Fibroblast of skin of back (primary cell): ENCODE measurements at places on chromosomes 6 and 20.

GRCh38 chr20:38201356-38201755 lies 36.3 kb upstream of the TGM2 start:
- DNase-seq: peak; percentile 86

GRCh38 chr6:105562027-105562426 lies 159.1 kb upstream of the PREP start:
- DNase-seq: no peak

DNA sequence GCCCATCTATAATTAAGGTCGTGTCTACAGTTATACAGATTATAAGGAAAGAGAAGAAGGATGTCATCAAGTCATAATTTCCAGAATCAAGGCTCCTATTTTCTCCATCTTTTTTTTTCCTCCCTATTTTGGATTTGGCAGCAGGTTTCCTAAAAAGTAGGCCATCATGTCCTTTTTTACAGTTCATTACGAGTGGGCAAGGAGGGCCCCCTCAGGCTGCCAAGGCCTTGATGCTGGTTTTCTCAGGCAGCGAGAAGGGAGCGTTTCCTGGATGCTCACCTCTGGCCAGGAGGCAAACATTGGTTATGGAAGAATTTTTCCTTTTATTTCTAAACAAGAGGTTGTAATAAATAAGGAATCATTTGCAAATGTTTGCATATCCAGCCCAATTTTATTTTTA lies 414.6 kb downstream of the DHX35 start:
- DNase-seq: no peak

- DNase-seq: peak; percentile 94
Observed at GRCh38 chr6:148240461-148240840, 102.2 kb upstream of the SASH1 start.

DNA sequence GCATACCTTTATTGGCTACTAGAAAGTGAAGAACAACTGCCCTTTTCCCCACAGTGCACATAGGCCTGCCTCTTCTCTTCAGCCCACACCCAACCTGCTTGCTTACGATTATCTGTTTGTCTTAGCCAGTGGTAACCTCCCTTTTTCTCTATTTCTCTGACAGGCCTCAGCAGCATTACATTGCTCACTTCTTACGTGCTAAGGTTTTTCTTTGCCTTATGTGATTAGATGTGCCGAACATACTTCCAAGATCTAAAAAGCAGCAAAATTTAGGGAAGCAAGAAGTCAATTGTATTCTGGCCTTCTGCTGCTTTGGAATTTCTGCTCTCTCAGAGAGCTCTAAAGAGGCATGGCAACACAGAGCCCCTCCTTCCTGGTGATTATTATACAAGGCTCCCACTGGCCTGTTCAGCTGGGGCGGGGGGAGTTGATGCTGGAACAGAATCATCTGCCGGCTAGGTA lies 7.0 kb downstream of the B4GALT5 start:
- DNase-seq: no peak

GRCh38 chr20:21509597-21510371 lies 4.1 kb downstream of the NKX2-2 start:
- DNase-seq: peak; percentile 52

GRCh38 chr6:44780161-44780560 lies 392.7 kb downstream of the CDC5L start:
- no peak for DNase-seq

GRCh38 chr6:141467881-141468280 lies 664.8 kb upstream of the GJE1 start:
- DNase-seq: peak; percentile 35

GRCh38 chr6:79750806-79751205 lies 119.7 kb downstream of the SH3BGRL2 start:
- DNase-seq: peak; percentile 30

DNA sequence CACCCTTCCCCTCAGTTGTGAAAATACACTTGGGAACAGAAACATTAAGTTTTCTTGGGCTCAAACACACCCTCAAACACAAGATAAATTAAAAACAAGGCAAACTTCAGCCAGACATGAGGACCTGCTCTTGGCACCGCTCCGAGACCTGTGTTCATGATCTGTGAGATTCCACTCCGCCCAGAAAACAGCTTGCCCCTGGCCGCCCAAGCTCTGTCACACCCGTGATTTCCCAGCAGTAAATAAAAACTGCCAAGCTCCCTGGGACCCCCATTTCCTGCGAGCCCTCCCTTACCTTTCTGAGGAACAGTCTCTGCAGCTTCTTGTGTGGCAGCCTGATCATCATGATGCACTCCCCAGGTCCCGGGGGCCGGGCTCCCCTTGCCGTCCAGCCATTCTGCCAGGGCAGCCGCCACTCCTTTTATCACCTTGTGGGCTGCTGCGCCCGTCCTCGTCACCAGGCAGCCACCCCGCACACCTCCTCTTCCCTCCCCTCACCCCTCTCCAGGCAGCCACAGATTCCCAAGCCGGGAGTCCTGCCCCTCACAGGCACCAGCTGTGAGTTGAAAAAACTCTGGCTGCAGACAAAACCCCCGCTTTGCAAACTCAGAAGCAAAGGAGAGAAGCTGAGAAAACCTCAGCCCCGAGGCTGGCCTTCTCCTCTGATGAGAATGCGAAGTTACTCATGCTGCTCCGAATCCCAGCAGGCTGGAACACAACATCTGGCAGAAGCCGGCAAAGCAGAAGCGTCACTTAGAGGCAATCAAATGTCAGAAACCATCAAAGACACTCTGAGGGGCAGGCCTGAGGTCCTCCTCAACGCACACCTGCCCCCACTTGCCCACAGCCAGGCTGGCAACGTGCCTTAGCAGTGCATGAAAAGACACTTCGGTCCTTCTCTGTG lies 130.4 kb upstream of the RPS6KA2 start:
- DNase-seq: peak; percentile 40

DNA sequence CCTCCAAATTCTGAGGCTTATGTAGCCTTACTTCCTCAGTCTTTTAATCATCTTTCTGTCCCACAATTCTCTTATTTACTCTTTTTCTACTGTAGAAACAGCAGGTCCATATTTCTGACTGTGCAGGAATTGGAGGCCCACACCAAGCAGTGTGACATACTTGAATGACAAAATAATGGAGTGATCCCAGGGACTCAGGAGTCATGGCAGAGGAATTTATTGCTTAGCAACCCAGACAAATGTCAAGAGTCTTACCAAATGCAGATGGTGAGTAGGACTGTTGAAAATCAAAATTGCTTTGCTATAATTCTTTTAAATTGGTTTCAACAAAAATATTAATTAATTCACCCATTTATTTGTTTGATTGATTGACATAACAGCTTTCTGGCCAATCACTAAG lies 59.9 kb downstream of the HTR1B start:
- DNase-seq: peak; percentile 90

- DNase-seq: peak; percentile 35
Observed at GRCh38 chr6:71460933-71461332, 172.3 kb downstream of the OGFRL1 start.

GRCh38 chr6:163432300-163432699 lies 17.8 kb downstream of the QKI start:
- no peak for DNase-seq

GRCh38 chr6:79707621-79708020 lies 76.5 kb downstream of the SH3BGRL2 start:
- DNase-seq: no peak

- DNase-seq: peak; percentile 92
Observed at GRCh38 chr6:112043032-112044007, 10.6 kb upstream of the CCN6 start.

GRCh38 chr6:139164001-139164400 lies 29.1 kb downstream of the HECA start:
- no peak for DNase-seq

GRCh38 chr20:49825521-49826033 lies 12.9 kb downstream of the SLC9A8 start:
- no peak for DNase-seq

- DNase-seq: no peak
Observed at GRCh38 chr20:32434434-32434833, 76.3 kb downstream of the ASXL1 start.

DNA sequence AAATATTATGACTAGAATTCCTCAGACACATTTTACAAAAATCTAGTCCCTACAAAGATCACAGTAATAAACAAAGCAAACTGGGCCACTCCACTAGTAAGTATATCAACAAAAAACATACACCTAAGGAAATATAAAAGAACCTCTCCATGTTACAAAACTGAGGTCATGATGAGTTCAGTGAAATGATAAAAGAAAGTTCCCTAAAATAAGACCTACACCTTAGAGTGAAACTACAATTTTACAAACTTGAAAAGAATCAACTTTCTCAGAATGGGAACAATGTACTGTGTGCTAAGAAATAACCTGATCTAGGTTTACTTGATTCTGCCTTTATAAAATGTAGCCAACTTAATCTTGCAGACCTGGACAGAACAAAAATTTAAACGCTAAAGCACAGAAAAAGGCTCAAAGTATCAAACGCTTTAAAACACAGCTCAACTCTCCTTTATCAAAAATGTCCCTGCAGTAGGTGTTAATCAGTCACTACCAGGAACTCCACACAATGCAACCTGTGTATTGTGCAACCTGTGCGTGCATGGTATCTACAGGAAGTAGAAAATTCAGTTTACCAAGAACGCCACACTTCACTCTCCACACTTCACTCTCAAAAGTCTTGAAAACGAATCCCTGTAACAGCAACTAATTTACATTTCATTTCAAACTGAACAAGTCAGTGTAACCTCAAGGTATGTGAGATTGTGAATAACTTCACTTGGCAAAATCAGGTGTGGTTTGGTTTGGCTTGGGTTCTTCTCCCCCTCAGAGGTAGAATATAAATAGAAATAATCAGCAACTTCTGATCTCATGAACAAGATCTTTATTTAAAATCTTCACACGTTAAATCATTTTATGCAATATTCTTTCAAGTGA lies 1.8 kb downstream of the RALGAPA2 start:
- DNase-seq: no peak

- DNase-seq: peak; percentile 21
Observed at GRCh38 chr6:50720623-50721022, 7.3 kb downstream of the TFAP2D start.

- no peak for DNase-seq
Observed at GRCh38 chr6:43725643-43726580, 38.3 kb upstream of the MRPS18A start.

DNA sequence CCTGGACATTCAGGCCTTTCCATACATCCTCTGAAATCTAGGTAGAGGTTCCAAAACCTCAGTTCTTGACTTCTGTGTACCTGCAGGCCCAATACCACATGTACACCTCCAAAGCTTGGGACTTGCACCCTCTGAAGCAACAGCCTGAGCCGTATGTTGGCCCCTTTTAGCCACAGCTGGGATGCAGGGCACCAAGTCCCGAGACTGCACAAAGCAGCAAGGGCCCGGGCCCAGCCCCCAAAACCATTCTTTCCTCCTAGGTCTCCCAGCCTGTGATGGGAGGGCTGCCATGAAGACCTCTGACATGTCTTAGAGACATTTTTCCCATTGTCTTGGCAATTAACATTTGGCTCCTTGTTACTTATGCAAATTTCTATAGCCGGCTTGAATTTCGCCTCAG lies 107.4 kb upstream of the FRMD1 start:
- no peak for DNase-seq

DNA sequence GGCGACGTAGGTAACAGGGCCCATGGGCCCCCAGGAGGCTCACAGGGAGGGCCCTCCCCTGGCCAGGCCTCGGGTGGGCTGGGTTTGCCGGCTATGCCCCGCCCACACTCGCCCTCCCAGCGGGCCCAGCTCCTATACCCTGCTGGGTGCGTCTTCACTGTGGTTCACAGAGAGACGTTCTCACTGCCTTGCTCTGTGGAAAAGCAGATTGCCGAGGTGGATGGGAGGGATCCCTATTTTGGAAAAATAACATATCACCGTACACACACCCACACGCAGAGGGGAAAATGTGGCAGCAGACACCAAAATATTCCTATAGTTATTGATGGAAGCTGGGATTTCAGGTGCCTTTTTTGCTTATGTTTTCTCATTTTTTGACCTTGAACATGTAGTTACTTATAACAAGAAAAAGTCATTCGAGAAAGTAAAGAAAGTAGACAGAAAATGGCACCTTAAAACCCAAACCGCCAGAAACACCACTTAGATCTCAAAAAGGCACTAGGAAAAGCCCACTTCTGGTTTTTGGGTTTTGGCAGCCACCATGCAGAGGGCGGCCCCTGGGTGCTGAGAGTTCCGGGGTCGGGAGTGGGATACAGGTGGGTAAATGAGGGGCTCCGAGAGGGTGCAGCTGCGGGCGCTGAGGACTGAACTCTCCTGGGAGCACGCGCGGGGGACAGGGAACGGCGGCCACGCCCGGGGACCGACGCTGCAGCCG lies 49.4 kb downstream of the TMEM242 start:
- no peak for DNase-seq

DNA sequence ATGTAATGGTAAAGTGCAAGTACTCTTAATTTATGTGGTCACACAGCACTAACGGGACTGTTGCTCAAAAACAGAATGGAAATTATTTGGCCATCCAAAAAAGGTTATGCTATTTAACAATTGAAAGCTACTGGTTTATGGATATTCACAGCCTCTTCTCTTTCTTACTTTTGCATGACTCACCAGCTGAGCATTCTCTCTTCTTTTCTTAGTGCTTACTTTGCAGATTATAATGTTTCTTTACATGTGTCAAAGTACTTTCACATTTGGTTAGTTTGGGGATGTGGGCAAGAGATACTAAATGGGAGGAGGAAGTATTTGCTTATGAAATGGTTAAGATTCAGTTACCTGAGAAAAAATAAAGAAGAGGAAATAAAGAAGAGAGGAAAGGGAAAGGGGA lies 610.5 kb downstream of the HTR1B start:
- DNase-seq: peak; percentile 66

DNA sequence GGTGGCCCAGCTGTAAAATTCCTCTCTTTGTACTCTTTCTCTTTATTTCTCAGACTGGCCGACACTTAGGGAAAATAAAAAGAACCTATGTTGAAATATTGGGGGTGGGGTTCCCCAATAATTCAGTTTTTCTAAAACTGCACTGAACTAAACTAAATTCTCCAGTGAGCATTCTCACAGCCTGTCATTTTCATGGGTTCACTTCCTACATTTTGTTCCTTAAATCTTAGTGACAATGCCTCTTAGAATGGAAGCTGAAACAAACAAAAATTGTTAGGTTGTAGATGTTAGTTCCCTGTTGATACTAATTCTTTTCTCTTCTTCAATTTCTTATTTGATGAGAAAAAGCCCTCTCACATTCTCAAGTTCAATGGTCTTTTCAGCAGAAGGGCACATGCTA lies 35.8 kb upstream of the IFNGR1 start:
- DNase-seq: no peak

- DNase-seq: peak; percentile 91
Observed at GRCh38 chr6:134363323-134364039, 45.6 kb upstream of the SGK1 start.

- DNase-seq: no peak
Observed at GRCh38 chr6:75747152-75747992, 1.7 kb upstream of the MYO6 start.

- no peak for DNase-seq
Observed at GRCh38 chr6:144637541-144637940, 352.4 kb downstream of the UTRN start.

DNA sequence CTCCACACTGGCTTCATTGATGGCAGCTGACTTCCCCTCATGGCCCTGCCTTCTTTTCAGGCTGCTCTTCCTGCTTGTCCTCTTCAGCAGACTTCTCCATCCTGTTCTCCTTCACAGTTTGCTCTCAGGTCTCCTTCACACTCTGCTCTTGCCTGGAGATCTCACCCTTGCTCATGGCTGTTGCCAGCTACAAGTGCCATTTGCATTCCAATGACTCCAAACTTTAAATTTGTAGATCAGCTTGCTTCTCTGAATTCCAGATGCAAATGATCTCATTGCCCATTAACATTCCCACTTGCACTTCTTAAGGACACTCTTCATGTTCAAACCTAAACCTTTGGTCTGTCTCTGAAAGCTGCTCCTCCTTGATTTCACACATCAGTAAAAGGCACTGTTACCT lies 343.0 kb downstream of the QKI start:
- peak; percentile 19 for DNase-seq
